ENCODE measurements at places on chromosomes 13 and 19.

GRCh38 chr19:11279505-11280236, 16.3 kb upstream of the TSPAN16 start:
- DNase-seq = no peak

DNA sequence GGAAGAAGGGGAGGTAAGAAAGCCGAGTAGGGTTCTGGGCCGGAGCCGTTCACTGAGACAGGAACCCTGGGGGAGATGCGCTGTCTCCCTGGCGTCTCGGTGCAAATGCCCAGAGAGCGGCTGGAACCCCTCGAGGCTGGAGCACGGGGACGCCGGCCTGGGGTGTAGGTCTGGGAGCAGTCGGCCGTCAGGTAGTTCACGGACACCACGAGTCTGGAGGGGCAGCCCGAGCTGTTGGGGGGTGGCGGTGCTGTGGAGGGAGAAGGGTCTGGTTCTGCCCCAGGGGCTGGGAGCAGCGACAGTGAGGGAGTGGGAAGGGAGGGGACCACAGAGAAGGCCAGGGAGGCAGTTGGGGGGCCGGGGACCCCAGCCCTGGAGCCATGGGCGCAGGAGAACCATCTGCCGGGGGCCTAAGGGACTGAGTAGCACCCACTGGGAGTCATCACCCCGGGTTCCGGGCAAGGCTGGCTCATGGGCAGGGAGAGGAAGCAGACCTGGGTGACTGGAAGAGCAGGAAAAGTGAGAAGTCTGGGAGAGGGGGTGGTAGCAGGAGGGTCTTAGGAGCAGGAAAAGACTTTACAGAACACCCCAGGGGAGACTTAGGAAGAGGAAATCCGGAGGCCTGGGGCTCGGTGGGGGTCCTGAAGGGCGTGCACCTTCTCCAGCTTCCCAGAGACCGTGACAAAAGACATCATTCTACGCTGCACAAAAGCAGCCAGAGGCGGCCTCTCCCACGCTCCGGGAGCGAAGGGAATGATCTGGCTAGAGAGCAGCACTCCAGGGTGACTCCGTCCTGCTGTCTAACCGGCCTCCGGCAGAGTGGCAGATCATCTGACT, 173.1 kb upstream of the SOX1 start:
- DNase-seq = no peak

DNA sequence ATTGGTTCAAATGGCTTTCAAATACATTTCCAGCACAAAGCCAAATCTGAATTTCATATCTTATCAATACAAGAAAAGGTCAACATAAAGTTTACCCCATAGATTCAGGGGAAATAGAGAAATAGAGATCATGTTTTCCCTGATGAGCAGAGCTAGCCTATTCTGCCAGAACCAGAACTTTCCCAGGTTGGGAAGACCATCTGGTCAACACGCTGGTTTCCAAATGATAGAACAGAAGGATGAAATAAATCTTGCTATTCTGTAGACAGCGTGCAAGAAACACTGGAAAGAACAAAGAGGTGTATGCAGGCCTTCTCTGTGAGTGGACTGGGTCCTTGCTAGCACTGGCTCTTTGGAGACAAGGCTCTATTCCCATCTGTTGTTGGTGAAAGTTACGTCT, 350.6 kb downstream of the NDFIP2 start:
- DNase-seq = no peak

DNA sequence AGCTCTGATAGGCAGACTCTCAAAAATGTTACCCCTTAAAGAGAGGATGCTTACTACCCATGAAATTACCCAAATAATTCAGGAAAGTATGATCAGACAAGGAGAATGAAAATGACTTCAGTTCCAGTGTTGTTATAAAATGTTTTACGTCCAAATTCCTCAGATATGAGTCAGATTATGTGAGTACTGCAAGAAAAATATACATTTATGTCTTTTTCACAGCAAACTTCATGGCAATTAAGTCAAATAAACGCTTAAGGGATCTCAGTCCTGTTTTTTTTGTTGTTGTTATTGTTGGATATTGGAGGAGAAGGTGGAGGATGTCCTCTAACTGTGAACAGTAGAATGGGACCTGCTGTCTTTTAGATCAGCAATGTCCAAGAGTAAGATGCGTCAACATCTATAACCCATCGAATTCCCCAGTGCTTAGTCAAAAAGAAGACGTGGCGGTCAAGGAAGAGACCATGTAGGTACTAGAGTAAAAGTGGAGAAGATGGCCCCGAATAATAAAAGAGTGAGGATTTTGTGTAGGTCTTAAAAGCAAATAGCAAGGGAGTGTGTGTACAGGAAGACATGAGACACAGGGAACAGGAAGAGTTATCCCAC, 215.4 kb upstream of the IRS2 start:
- peak; percentile 72 for DNase-seq

GRCh38 chr13:34347784-34348573, 530.0 kb downstream of the RFC3 start:
- DNase-seq = no peak

GRCh38 chr19:17184371-17184841, 30.8 kb upstream of the USE1 start:
- no peak for DNase-seq

- DNase-seq = no peak
Measured at GRCh38 chr13:30151388-30151787, 156.0 kb downstream of the KATNAL1 start.

DNA sequence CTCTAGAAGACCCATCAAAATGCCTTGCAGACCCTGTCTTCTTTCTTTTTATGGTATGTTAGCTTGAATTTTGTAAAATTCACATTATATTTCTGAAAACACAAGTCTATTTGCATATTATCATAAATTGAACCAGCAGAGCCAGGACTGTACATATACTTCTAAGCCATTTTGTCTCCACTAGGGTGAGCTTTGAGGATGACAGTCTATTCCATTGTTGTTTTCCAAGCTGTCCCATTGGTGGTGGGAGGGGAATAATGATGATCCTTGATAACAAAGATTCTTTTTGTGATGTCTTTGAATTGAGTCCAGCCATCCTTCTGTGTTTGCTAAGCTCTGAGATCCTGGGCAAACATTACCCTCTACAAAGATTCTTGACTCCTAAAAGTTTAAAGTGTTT, 359.3 kb upstream of the PCDH20 start:
- no peak for DNase-seq

- DNase-seq = peak; percentile 18
Measured at GRCh38 chr19:55641426-55642152, 787 bp downstream of the ZNF580 start.

- DNase-seq = peak; percentile 44
Measured at GRCh38 chr13:114047358-114047881, 73.5 kb upstream of the C13orf46 start.
